Left ventricle myocardium inferior (tissue), 1 donor: ENCODE measurements at places on chromosomes 2 and 18. TPM values are rescaled to one million over a fixed set of nuclear protein-coding genes. Genes with fewer than 3 reads are reported as not detected.

DNA sequence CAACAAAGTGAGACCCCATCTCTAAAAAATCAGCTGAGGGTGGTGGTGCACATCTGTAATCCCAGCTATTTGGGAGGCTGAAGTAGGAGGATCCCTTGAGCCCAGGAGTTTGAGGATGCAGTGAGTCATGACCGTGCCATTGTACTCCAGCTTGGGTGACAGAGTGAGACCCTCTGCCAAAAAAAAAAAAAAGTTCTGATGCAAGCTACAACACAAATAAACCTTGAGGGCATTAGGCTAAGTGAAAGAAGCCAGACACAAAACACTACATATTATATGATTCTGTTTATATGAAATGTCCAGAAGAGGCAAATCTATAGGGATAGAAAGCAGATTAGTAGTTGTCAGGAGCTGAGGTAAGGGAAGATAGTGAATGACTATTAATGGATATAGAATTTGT lies 13.0 kb downstream of the YWHAQ start:
- H3K4me3 ChIP-seq = no peak overlapping the region
- H3K27ac ChIP-seq = no peak overlapping the region
- H3K36me3 ChIP-seq = peaks cover 8% of the 10 kb centered on the region

DNA sequence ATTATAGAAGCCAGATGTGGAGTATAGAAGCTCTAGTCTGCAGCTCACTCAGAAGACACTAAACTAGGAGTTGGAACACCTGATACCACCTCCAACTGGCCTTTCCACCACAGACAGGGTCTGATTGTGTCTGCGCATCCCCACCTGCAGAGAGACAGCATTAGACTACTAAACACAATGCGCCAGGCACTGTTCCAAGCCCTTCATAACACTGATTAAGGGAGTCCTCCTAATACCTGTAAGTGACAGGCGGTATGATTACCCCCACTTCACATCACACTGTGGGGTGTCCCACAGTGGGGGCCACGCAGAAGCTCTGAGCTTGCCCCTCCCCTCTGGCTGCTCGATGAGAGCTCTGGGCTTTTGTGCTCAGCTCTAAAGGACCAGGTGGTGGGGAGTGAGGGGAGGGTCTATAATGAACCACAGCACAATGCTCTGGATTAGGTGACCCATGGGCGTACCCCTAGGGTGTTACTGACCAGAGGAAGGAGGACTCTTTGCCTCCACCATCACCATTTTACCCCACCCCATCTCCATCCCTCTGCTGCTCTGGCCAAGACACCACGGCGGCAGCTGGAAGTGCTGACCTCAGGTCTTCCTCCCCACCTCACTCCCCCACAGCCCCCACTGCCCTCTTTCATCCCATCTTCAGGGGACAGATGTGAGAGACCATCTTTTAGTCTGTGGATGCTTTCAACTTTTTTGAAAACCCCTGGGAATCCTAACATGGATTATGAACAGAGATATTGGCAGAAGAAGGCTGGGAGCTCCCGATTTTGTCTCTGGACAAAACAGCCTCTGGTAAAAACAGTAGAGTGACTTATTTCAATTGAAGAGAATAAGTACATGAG lies 145.1 kb downstream of the GFPT1 start:
- no peaks in the 10 kb centered on the region for H3K27me3 ChIP-seq
- no peak overlapping the region for H3K27ac ChIP-seq
- no peak for DNase-seq
- no peaks in the 10 kb centered on the region for H3K4me1 ChIP-seq

GRCh38 chr2:31401580-31401979 lies 13.0 kb downstream of the XDH start:
- no peak overlapping the region for H3K27ac ChIP-seq
- no peaks in the 10 kb centered on the region for H3K36me3 ChIP-seq
- no peak overlapping the region for H3K4me3 ChIP-seq
- peaks cover 4% of the 10 kb centered on the region for H3K4me1 ChIP-seq
- no peaks in the 10 kb centered on the region for H3K27me3 ChIP-seq
- DNase-seq = no peak

The MAT2A gene
- total RNA-seq = 145 TPM

- H3K27ac ChIP-seq = no peak overlapping the region
- no peak overlapping the region for H3K4me3 ChIP-seq
- H3K36me3 ChIP-seq = no peaks in the 10 kb centered on the region
- no peaks in the 10 kb centered on the region for H3K27me3 ChIP-seq
Measured at GRCh38 chr18:47917923-47918610, 12.4 kb downstream of the SMAD2 start.

The REG3G gene
- total RNA-seq = not detected

The MRPS5 gene
- 81.2 TPM for total RNA-seq

The TTL gene
- 47.1 TPM for total RNA-seq

DNA sequence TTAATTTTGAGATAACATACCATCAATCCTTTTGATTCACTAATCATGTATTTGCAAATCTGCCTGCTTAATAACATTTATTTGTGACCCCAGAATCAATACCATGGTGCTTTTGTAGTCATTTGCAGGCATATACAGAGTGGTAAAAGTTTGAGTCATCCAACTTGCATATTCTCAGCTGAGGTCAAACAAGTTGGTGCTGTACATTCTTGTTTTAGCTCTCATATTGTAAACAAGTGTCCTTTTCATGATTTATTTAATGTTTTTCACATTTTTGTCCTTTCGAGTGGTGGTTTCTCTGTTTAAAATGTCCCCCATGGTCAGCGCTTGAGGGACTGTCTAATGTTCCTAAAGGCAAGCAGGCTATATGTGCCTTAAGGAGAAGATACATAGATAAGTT lies 17.5 kb downstream of the RAB27B start:
- H3K27ac ChIP-seq = no peak overlapping the region
- no peaks in the 10 kb centered on the region for H3K27me3 ChIP-seq
- H3K4me3 ChIP-seq = no peak overlapping the region

GRCh38 chr2:173654161-173654895 lies 299.7 kb downstream of the CDCA7 start:
- no peak overlapping the region for H3K4me3 ChIP-seq
- H3K27ac ChIP-seq = no peak overlapping the region
- no peaks in the 10 kb centered on the region for H3K4me1 ChIP-seq
- H3K27me3 ChIP-seq = peaks cover 23% of the 10 kb centered on the region
- DNase-seq = no peak
- no peaks in the 10 kb centered on the region for H3K36me3 ChIP-seq
